ENCODE measurements at places on chromosomes 1 and 21.

DNA sequence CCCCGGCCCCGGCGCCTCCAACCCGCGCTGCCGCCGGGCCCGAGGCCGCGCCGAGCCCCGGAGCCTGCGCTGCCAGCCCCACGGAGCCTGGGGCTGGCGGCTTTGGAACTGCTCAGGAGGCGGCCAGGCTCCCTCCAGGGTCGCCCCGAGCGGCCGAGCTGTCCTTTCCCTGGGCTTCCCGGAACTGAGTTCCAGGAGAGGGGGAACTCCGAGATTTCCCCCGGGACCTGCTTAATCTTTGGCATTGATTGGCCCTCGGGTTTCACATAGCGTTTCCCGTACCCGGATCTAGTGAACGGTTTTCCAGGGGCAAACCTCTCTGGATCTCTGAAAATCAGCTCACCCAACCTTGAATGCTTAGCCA lies 504 bp downstream of the H6PD start:
- DNase-seq, result no peak

DNA sequence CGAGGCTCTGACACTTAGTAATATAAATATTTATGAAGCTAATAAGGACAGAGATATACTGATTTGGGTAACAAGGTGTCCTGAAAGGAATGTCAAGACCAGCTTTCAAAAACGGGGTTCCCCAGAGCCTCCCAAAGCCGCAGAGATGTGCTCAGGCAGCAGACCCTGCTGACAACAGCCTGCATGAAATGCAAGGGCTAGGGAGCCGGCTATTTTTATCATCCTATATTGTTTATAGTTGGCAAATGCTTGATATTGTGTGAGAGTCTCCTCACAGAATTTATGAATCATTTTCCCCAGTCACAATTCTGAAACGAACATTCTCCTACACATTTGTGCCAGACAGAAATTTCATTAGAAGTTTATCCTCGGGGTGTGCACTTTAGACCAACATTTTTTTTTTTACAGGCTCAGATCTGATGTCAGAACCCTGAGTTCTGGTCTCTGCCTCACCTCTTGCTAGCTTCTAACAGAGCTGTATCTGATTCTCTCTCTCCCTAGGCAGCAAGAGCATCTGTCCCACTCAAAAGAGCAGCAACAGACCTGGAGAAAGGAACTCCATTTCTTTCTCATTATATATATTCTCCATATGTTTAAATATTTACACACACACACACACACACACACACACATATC lies 302.3 kb upstream of the PLD5 start:
- DNase-seq, result no peak

GRCh38 chr1:79646880-79647279 lies 640.4 kb upstream of the ADGRL4 start:
- no peak for DNase-seq

DNA sequence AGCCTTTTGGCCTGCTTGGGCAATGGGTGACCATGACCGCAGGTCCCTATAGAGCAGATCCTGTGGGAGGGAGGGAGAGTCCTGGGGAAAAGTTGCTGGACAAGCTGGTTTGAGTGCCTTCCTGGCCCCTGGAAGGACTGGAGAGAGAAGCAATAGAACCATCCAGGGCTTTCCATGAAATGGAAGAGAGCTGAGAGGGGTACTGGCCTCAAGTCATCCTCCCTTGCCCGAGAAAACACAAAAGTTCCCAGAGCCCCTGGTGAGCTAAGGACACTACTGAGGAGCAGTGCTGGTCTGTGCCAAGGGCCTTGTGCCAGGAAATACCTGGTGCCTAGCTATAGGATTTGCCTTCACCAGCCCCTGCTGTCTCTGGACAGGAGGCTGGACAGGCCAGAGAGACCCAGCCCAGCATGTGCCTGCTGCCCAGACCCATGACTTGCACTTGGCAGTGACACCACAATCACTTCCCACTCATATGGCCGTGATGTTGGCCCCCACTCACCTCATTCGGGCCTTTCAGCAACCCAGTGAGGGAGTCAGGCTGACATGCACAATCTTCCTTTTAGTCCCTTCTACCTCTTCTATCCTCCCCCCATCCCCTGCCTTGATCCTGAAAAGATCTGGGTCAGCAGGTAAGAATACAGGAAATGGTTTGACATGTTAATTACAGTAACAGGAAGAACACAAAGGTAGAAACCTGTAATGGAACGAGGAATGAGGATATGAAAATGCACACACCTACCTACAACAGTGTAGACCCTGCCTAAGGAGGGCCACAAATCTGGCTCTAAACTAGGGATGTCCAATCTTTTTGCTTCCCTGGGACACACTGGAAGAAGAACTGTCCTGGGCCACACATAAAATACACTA lies 7.0 kb downstream of the SH3BP5L start:
- DNase-seq, result no peak

GRCh38 chr1:46301808-46302640 lies 1.4 kb downstream of the LRRC41 start:
- peak; percentile 42 for DNase-seq

GRCh38 chr1:150352866-150353265 lies 11.1 kb upstream of the RPRD2 start:
- no peak for DNase-seq

DNA sequence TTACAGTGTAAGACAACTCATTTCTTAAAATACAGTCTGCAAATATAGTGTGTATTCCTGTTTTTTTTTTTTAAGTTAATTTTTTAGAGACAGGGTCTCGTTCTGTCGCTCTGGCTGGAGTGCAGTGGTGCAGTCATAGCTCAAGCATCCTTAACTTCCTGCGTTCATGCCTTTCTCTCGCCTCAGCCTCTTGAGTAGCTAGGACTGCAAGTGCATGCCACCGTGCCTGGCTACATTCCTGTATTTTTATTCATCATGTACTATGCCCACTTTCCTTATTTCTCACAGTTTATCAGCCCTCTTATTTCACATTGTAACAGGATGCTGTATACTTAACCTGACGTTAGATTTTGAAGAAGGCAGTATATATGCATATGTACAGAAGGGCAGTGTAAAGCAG lies 26.7 kb downstream of the MIER1 start:
- DNase-seq, result no peak

GRCh38 chr21:42746240-42746592 lies 92.8 kb downstream of the PDE9A start:
- DNase-seq, result peak; percentile 50

DNA sequence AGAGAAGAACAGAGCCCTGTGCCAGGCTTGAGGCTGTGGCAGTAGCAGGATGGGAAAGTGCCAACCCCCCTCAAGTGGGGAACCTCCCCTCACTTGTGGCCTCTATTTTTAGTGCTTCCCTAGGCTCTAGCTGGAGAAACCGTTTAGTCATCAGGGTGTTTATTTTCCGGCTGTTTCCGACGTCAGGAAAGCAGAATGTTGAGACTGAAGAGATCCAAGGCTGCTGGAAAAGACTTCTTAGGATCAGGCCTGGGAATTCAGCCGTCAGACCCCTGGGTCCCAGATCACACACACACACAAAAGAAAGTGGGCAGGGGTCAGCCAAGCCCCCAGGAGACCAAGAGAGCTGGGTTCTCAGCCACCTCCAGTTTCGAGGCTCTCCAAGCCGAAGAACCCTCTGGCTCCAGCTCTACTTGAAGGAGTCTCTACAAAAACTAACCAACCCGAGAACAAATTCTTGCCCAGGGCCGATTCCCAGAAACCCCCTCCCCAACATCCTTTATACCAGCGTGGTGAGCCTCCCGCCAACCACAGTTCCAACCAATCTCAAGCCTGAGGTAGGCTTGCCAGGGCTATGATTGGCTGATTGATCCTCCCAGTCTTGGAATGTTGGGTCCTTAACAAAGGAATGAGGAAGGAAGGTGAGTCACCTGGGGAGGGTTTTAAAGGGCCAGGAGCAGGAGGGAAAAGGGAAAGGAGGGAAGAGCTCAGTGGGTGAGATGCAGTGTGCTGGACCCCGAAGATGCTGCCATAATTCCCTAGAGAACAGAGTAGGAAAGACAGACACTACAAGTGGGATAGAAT lies 2.5 kb upstream of the MEF2D start:
- peak; percentile 96 for DNase-seq

- DNase-seq, result no peak
These were observed 31.4 kb upstream of the SLC35D1 start for GRCh38 chr1:67085326-67085725.

DNA sequence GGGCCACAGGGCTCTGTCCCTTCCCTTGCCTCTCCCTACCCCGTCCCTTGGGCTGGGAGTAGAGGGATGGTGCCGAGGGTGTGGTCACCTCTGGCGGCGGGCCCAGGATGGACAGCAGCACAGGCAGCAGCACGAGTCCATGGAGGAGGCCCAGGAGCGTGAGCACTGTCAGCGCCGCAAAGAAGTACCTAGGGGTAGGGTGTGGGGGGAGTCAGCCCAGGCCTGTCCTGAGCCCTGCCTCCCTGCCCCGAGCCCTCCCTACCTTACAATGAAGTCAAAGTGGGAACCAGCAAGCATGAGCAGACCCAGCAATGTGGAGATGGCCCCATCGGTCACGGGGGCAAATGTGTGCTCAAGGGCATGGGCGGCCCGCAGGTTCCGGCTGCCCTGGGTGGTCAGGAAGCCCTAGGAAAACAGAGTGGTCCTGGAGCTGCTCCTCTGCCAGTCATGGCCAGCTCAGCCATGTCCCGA lies 14.7 kb downstream of the BTBD19 start:
- DNase-seq, result peak; percentile 23

All from tibial artery (tissue), 4 donors.